Stimulated activated CD4-positive, alpha-beta T cell treated with anti-CD3 and anti-CD28 coated beads, Interleukin-1b, Interleukin-23, amount 100 ng/mL, for 1 hour (primary cell): ENCODE measurements at places on chromosomes 7 and 10.

GRCh38 chr10:22605168-22605567, 109.2 kb downstream of the PIP4K2A start:
- no peak for DNase-seq

DNA sequence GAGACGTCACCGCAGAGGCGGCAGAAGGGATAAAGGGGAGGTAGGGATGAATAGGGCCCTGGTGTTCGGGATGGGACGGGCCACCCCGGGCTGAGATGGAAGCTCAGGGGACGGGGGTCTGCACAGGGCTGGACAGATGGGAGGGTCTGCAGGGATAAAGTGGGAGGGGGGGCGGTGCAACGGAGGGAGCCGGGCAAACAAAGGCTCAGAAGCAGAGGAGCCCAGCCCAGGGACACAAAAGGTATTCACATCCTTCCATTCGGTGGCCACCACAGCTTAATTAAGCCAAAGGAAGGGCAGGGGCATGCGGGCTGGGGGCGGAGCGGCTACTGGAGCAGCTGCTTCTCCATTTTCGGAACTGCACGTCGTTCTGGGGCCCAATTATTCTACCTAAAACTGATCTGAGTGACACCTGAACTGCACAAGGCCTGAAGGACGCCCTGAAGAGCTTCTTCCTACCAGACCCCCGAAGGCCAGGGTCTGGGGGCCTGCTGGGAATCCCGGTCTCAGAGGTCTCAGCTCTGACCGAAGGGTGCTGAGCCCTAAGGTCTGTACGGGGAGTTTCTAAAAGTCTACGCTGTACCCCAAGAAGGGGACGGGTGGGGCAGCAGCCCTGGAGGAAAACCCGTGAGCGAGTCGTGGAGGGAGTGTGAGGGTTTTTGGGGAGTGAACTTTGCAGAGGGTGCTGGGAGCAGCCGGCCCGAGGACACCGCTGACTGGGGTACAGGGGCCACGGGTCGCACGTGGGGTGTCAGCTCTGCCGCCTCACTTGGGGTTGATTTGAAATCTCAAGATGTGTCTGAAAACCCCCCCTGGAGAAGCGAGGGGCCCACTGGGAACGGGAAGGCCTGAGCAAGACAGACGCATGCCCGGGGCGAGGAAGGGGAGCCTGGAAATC, 334.8 kb downstream of the DNAJB6 start:
- no peak for DNase-seq

GRCh38 chr7:139782932-139783331, 5.1 kb upstream of the HIPK2 start:
- DNase-seq, result no peak

DNA sequence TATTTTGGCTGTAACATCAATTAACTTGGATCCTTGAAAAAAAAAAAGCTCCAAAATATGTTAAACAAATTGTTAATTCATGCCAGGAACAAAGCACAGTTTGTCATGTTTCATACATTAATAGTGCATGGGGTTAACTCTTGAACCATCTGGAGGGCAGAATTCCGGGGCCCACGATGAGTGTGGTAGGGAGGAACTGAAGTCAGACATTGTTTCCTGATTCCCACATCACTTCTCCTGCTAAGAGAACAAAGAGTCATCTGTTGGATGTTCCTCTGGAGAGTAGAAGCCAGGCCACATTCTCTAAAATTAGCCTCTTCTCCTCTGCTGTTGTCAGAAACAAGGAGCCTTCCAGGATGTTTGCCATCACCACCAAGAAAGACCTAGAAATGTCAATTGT, 54.6 kb downstream of the TMEM178B start:
- no peak for DNase-seq

GRCh38 chr10:129966370-129966888, 2.4 kb upstream of the EBF3 start:
- DNase-seq, result no peak

GRCh38 chr7:43591558-43592180, 8.8 kb downstream of the STK17A start:
- DNase-seq, result no peak

- no peak for DNase-seq
Observed at GRCh38 chr7:28874001-28874400, 84.1 kb downstream of the TRIL start.

DNA sequence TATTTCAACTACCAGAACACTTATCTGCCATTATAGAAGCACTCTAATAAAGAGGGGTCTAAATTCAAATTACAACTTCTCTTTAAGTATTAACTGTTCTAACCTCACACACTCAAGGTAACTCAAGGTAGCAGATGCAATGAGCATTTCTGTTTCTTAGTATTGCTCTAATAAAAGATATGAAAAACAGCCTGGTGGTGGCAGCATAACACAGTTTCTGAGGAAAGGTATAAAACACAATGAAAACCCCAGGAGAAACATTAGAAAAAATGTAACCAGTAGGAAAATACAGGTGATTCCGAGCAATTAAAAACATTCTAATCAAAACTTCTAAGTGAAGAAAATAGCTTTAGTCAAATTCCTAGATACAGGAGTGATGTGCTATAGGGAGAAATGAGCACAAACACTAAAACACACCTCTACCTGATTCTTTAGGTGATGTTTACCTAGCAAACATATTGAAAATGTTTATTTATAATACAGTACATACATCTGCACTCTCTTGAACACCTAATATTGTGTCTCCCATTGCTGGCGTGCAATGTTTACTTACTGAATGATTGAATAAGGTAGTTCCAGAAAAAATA, 3.5 kb downstream of the MKRN1 start:
- DNase-seq, result no peak

DNA sequence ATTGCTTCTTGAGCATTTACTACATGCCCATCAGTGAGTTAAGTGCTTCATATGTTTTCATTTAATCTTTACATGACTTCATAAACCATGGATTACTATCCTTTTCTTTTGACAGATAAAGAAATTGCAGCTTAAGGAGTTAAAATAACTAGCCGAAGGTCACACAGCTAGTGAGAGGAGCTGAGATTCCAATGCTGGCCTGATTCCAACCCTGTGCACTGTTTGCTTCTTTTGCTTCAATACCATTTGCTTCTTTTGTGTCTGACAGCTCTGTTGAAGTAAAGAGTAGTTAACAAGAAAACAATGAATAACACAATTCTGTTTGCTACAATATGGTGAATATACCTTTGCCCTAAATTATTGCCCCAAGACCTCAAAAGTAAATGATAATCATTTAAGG, 132.4 kb downstream of the GRM3 start:
- no peak for DNase-seq

DNA sequence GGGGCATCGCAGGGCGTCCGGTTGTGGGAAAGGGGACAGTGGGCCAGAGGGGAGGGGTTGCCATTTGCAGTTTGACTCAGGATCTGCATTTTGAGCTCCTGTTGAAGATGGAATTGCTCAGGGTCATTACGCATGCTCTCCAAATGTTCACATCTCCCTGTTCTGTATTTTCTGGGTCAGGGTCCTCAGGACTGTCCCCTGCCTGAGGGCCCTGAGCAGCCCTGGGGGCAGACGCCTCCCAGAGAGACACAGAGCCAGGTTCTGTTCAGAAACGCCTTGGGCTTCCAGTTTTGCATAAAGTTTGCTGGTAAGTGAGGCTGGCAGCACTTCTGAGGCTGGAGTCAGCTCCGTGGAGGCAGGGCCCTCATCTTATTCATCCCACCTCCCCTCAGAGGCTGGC, 34.1 kb upstream of the NUB1 start:
- no peak for DNase-seq

DNA sequence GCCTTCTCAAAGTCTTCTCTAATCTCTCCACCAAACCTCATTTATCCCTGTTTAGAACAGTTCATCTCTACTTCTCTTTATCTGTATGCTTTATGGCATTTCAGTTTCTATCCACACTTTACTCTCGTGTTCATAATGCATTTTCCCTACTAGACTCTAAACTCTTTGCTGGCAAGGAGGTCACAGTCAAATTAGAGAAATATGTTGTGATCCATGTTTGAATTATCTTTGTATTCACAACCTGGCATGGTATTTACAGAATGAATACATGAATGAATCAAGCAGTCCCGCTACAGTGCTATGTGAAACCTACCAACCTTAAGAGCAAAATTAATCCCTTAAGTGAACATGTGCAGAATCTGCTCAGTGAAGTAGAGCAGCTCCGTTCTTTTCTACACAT, 12.8 kb upstream of the YAE1 start:
- DNase-seq, result no peak

DNA sequence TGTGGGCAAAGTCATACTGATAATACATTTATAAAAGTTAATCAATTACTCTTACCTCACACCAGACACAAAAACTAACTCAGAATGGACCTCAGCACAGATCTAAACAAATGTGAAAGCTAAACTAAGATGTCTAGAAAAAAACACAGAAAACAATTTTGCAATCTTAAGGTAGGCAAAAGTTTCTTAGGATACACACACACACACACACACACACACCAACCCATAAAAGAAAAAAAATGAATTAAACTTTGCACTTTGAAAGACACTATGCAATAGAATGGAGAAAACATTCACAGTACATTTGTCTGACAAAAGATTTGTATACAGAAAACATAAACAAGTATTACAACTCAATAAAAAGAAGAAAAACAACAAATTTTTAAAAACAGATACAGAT, 70.8 kb upstream of the ZNRF2 start:
- DNase-seq, result no peak

DNA sequence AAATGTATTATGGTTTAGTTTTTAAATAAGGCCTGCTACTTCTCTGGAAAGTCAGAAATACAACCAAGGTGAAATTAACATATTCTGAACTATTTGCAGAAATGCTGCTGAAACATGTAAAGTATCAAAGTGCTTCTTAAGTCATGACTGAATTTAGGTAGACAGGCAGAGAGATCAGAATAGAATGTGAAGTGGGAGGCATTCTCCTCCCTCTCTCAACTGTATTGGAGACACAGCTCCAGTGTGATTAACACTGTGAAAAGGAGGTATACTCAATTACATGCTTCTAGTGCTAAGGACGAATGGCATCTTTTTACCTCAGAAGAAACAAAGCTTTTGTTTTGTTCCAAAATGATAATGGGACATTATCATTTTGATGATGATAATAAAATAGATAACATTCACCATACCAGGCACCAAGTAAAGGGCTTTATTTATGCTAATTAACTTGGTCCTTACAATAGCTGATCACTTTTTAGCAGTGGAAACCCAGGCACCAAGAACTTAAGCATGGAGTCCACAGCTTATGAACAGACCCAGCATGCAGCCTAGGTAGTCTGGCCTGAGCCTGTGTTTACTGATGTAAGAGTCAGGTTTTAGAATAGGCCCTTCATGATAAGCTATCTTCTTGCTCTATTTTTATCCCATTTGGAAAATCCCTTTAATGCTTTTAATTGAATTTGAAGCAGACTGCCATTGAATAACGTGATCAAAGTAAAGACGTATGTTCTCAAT, 26.0 kb downstream of the PPP1R9A start:
- no peak for DNase-seq

GRCh38 chr7:40876601-40877000, 741.8 kb downstream of the SUGCT start:
- no peak for DNase-seq

DNA sequence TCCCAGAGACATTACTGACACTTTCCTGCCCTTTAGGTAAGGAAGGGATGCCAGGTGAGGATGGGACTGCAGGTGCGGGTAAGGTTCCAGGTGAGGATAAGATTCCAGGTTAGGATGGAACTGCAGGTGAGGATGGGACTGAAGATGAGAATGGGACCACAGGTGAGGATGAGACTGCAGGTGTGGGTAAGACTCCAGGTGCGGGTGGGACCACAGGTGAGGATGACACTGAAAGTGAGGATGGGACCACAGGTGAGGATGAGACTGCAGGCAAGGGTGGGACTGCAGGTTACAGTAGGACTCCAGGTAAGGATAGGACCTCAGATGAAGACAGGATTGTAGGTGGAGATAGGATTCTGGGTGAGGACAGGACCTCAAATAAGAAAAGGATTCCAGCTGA, 322.3 kb downstream of the WDR37 start:
- DNase-seq, result no peak

- no peak for DNase-seq
Observed at GRCh38 chr10:105691811-105692210, 1050.7 kb downstream of the SORCS3 start.

DNA sequence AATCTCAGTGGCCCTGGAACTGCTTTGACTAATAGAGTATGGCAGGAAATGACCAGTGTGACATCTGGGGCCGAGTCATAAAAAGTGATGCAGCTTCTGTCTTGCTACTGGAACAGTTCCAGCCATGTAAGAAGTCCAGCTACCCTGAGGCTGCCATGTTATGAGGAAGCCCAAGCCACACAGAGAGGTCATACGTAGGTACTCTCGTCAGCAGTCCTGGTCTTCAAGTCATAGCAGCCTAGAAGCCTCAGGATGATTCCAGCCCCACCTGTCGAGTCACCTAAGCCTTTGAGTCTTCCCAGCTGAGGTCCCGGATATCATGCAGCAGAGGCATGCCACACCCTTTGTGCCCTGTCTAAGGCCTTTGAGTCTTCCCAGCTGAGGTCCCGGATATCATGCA, 92.1 kb downstream of the PPP1R3C start:
- DNase-seq, result no peak

DNA sequence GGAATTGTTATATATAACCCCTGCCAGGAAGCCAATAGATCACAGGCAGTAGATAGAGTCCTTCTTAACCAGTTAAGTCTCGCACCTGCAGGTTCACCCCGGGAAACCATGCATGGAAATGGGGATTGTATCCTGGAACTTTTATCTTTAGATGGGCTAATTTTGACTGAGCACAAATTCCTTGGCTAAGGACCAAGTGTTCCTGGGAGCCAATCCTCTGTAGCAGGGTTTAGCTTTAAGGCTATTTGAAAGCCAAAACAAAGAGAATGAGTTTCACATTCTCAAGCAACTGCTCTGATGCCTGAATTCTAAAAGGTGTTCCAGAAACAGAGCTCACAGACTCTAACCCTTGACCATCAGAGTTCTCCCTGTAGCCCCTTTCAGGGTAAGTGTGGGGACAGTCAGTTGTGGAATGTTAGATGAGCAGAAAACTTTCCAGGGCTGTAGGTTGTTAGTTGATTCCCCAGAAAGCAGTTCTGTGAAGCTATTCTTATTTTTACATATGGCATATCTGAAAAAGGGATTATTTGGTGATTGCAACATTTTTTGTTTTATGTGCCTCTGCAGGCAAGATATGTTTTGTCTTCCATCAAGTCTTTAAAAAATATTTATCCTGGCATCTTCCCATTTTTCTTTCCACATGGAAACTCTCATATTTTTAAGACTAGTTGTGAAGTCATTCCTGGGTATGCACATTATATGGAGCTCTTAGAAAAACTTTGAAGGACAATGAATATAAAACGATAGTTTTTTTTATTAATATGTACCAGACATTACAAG, 16.2 kb upstream of the NPVF start:
- no peak for DNase-seq

DNA sequence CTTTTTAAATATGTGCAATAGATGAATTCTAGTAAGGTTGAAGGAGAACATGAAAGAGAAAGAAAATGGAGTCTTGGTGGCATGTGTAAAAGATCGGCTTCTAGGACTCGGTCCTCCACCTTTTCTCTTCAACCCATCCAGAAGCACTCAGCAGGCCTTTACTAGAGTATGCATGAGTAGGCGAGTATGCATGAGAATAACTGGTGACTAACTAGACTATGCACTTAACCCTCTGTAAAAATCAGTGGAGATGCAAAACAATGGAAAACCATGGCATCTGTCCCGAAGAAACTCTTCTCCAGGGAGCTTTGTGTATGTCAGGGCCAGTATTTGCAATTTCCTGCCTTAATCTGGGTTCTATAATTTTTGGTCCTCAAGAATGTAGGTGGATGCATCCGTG, 40.0 kb upstream of the GRB10 start:
- DNase-seq, result no peak

- no peak for DNase-seq
Observed at GRCh38 chr7:102898532-102898859, 14.3 kb upstream of the LRRC17 start.

GRCh38 chr7:3806516-3806915, 505.5 kb downstream of the SDK1 start:
- DNase-seq, result no peak
